SIG-M5 (cell line): ENCODE measurements at places on chromosomes 5 and 9.

DNA sequence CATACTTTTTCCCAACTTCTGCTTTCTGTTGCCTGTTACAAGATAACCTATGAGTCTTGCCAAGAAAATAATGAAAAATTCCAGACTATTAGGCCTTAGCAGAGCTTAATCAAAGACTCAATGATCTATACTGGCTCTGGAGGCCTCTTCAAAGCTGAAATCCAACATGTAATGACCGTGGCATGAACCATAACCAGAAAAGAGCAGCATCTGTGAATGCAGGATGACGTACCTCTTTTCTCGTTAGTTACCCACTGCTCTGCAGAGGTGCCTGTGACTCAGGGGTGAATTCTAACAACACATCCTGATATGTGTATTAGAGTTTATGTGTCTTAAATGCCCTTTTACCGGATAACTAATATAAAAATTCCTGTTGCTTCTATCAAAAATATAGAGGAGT lies 645.4 kb downstream of the PRELID2 start:
- no peak for DNase-seq

- DNase-seq, result no peak
Measured at GRCh38 chr9:72333709-72334108, 31.3 kb downstream of the ZFAND5 start.

GRCh38 chr9:14350349-14350728 lies 36.4 kb upstream of the NFIB start:
- DNase-seq, result no peak

DNA sequence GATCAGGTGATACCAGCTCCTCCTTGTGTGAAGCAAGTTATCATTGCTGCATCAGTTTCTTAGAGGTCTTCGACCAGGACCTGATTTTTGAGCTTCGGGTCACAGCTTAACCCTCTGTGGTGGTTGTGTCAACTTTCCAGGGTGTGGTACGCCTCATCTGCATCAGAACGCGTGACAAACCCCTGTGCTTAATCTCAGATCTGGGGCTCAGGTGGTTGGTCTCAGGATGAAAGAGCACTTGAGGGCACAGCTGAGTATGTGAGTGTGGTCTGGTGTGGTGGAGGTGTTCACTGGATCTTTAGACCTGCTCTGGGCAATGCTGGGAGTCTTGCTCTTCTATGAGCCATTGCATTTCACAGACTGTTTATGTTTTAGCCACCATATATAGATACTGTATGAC lies 64.1 kb downstream of the OSTF1 start:
- no peak for DNase-seq

- no peak for DNase-seq
Measured at GRCh38 chr5:10731913-10732312, 29.1 kb downstream of the DAP start.

DNA sequence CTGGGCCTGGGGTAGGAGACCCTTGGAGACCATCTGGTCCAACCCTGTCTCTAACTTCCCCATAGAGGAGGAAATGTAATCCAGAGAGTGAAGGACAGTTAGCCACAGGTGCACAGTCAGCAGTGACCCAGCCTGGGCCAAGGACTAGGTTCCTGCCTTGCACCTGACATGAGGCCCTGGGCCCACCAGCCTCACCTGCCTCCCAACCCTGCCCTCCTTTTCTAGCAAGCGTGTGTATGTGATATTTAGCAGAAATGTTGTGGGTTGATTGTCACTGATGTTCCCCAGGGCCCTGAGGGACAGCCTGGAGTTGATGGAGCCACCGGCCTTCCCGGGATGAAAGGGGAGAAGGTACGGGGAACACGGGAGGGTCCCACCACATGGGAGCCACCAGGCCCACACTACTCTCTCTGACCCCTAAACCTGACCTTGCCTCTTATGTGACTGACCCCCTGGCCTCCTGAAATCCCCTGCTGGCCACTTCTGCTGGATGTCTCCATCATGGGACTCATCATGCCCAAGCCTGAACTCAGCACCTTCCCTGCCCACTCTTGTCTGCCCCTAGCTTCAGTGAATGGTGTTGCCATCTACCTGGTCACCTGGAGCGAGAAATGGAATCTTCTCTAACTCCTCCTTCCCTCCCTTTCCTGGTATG lies 79.2 kb upstream of the TGFBR1 start:
- DNase-seq, result no peak

GRCh38 chr5:5198135-5198534 lies 58.0 kb downstream of the ADAMTS16 start:
- no peak for DNase-seq

DNA sequence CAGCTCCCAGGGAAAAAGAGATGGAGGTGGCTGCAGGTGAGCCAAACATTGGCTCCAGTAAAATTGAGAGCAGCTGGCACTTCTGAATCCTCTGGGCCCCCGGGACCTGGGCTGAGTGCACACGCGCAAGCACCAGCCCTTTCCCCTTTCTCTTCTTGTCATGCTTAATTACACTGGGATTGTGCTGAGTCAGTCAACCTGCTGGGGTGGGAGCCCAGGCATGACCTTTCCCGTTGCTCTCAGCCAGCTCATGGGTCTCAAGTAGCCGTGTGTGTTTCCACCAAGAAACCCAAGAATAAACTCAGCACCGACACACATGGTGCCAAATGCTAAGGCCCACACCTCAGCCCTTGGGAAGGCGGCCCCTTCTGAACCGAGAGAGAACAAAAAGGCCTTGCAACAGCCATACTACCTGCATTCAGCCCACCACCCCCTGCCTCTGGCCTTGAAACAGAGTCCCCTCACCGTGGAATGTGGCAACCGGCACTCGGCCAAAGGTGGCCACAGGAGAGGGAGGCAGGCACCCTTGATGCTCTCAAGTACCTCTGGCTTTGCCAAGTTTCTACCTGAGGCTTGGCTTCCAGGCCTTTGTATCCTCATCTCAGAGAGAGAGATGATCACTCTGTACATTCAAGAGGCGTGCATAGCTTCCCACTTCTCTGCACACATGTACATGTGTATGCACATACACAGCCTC lies 28.1 kb downstream of the SLIT3 start:
- no peak for DNase-seq

DNA sequence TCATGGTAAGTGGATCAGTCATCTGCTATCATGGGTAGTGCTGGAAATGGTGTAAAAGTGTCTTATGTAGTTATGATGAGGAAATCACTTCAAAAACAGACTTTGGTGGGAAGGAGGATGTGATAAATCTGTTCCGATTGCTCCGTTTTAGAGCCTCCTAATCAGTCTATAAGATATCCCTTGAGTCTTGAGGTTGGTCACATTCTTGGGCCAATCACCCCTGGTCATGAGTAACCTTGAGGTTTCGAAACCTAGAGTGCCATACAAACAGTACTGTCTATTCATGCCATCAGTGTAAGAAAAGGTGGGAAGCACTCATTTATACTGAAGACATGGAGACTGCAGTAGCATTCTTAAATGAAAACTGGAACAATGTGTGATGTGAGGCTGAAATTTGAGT lies 45.8 kb downstream of the LRRTM2 start:
- DNase-seq, result no peak

GRCh38 chr9:69307446-69308205 lies 17.4 kb upstream of the ENTREP1 start:
- DNase-seq, result no peak

DNA sequence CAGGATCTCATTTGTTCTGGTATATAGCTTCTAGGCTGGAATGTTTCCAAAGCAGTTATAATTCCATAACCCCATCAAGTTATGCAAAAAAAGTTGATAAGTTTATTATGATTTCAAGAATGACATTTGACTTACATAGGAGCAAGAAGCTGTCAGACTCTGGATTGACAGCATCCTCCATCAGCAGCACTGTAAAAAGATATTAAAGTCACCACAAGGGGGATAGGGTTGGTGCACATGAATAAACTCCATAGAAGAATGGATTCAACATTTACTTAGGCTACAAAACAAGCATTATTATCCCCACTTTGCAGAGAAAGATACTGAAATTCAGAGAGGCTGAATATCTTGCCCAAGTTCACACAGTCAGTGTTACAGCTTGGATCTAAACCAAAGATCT lies 208.9 kb upstream of the SLC30A5 start:
- DNase-seq, result no peak

- DNase-seq, result no peak
Measured at GRCh38 chr5:2326601-2327000, 424.9 kb downstream of the IRX2 start.

DNA sequence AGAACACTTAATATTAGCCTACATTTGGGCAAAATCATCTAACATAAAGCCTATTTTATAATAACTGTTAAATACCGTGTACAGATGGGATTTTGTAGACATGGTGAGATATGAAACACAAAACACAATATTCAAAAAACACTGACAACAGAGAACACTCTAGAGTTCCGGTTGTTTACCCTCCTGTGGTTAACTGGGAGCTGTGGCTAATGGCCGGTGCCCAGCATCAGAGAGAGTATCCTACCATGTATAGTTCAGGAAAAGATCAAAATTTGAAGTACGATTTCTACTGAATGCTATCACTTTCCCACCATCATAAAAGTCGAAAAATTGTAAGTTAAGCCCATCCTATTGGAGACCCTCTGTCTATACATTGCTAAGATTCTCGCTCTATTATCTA lies 2.4 kb downstream of the CAMK4 start:
- DNase-seq, result no peak

DNA sequence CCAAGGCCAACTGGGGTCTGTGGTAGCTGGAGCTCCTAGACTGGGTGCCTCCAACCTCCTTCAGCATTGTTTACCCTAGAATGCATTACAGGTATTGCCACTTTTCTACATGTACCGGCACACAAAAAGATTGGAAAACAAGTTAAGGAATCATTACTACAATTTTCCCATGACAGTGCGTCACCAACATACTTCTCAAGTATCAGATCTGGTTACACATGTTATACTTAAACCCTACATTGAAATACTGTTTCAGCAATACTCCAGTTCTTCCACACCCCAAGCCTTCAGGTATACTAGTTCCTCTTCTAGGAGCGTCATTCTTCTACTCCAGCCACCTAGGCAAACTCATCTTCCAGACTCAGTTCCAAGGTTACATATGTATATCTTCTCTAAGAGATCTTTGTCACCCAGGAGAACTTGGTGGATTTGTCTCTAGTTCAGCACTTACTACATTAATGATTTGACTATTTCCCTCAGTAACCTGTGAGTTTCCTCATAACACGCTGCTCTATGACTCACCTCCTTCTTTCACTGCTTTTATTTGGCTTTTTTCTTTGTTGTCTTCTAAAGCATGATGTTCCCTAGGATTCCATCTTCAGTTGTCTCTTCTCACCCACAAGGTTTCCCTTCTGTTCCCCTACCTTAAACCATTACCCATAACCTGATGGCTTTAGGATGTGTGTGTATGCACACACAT lies 217.0 kb downstream of the AP3B1 start:
- DNase-seq, result no peak

DNA sequence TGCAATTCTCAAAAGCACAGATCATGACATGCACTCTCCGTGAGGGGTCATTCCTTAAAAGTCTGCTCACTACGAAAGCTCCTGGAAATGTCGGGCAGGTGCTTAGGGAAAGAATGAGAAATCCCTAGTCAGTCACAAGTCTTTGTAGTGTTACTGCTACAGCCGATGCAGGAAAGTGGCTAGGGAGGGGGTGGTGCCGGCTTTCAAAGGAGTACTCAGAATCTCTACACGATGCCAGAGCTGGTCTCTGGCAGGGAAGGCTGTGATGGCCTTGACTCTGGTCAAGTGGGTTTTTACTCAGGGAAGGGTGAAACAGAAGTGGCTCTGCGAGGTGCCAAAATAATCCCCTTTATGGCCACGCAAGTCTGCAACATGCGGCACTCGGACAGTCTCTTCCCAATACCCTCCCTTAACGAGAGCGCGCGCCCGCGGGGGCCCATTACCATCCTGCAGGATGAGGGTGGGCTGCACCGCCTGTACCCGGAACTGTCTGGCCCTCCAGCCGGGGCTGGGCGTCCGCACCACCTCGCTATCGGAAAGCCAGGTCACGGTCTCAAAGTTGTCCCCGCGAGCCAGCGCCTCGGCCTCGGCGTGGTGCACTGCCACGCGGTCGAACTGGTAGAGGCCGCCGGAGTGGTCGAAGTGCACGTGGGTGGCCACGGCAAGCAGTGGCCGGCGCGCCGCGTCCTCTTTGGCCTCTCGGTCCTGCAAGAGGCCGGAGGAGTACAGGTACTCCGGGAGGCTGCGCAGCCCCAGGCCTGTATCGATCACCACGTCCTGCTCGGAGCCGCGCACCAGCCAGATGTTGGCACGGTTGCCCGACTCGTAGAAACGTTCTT lies 956 bp downstream of the MBLAC2 start:
- no peak for DNase-seq

- DNase-seq, result no peak
Measured at GRCh38 chr5:157390133-157390532, 69.9 kb upstream of the NIPAL4 start.

DNA sequence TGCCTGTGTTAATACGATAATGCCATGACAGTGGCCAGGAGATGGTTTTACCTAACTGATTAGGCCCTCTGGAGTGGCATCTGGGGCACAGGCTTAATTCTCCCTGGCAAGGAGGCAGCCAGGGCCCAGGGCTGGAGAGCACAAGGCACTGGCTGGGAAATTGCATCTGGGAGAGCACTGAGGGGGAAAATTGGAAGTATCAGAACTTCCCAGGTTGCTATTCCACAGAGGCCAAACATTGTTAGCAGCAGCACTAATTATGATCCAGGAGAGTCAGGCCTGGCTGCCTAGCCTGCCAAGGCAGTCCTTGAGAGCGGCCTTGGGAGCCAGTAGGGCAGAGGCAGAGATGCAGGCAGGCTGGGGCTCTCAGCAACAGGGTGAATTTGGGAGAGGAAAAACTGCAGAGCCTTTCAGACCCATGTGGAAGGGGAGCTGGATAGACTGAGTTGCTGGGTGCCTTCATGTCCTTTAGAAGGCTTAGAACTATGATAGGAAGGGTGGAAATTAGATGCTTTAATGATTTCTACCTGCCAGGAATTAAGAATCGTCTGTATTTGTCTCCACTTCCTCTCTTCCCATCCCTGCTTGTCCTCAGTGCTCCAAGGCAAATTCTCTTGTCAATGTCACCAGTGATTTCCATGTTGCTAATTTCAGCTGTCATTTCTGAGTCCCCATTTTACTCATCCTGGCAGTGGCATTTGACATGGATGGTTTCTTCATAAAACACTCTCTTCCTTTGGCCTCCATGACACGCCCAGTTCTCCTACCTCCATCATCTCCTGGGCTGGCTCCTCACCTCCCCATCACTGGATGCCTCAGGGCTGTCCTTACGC lies 56.1 kb upstream of the HSPA9 start:
- DNase-seq, result no peak

DNA sequence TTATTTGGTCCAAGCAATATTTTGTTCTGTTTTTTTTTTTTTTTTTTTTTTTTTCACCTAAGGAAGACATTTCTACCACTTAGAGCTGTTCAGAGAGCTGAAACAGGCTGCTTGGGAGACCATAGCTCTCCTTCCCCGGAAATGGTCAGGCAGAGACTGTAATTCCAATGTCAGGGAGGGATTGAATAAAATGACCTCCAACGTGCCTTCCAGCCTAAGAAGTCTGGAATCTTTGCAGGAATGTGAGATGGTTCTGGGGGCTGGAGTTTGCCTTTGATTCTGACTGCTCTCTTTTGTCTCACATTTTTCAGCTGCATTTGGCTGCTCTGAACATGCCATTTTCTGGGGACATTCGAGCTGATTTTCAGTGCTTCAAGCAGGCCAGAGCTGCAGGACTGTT lies 38.3 kb upstream of the TGFBR1 start:
- DNase-seq, result no peak

- no peak for DNase-seq
Measured at GRCh38 chr5:178212241-178213002, 8.1 kb downstream of the HNRNPAB start.
